KG1 (cell line): ENCODE measurements at places on chromosomes 11 and 22.
A peak's percentile ranks its signal among the peaks of the same experiment; 100 is the strongest.

DNA sequence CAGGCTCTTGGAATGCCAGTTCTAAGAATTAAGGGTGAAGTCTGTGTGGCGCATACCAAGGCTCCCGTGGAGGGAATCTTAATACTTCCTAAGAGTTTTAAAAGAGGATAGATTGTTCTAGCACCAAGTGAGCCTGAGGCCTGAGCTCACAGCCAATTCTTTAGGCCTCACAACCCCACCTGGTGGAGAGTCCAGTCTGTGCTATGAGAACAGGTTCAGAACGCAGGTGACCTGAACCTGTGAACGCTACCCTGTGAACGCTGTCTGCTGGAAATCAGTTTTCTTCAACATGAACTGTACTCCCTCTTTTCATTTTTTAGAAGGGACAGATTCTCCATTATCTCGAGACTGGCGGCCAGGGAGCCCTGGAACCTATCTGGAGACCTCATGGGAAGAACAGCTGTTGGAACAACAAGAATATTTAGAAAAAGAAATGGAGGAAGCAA is 43.2 kb upstream of the DLAT start:
- peak; percentile 23 for DNase-seq

- no peak for DNase-seq
Observed at GRCh38 chr22:19962909-19963806, 21.5 kb upstream of the TXNRD2 start.

DNA sequence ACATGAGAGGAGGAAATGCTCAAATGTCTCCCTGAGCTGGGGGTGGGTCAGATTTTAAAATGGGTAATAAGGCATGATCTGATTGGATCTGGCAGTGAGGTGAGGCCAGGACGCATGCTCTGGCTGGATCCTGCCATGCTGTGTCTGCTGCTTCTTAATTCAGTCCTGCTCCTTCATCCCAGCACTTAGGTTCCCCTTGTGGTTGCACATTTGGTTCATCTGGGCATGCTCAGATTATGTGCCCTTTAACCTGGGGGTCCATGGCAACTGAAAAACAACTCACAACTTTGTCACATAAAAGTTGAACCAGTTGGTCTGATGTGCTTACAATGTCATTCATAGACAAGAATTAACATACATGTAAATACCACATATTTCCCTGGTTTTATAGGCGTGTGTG is 67.9 kb downstream of the PIWIL4 start:
- no peak for DNase-seq

GRCh38 chr11:94450048-94450447 is 43.6 kb downstream of the MRE11 start:
- no peak for DNase-seq

GRCh38 chr11:103683576-103683975 is 352.9 kb upstream of the DDI1 start:
- no peak for DNase-seq

DNA sequence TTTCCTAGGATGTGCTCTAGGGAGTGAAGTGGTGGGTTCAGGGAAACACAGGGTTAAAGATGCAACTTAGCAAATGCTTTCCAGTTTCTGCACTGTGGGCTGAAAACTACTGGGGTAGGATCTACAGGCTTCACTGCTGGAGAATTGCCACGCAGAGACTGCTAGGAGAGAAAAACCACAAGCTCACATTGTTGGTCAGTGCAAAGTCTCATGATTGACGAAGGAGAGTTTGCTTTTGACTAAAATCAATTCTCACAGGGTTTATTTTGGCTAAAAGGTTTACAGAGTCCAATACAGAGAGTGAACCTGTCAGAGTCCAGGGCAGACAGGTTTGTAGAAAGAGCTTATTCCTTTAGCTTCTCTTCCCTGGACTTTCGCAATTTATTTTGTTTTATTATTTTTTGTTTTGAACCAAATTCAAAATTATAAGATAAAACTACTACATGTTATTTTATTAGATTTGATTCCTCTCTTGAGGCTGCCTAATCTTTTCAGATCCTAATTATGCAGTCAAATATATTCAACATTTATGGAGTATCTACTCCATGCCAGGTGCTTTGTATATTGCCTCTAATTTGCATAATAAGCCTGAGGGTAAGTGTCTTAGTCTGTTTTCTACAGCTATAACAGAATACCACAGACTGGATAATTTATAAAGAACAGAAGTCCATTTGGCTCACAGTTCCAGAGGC is 64.7 kb downstream of the MTNR1B start:
- no peak for DNase-seq

- DNase-seq, result peak; percentile 20
Observed at GRCh38 chr11:17386331-17387084, 2.0 kb downstream of the KCNJ11 start.

DNA sequence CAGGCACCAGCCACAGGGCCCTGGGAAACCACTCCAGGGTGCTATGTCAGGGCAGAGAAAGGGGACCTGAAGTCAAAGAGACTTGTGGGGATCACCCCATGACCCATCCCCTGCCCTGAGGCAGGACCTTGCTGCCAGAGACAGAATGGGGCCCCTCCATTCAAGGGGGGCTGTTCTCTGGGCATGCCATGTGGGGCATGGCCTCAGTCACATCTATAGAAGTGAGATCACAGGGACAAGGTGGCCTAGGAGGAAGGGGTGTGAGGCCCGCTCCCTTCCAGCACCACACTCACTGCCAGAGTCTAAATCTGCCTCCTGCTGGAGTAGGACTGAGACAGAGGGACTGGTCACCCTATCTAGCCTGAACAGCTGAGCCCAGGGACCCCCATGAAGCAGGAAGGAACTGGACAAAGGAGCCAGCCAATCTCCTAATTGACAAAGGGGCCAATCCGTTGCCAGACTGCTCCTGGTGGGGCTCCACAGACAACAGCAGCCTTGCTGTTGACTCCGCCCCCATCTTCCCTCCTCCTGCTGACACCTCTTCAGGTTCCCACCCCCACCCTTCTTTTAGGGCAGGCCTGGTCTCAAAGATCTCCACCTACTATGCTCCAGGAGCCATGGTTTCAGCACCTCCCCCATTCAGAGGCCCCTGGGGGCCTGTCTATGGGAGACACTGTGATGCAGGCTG is 26.0 kb downstream of the NEAT1 start:
- no peak for DNase-seq

- DNase-seq, result no peak
Observed at GRCh38 chr11:8071616-8072581, 9.1 kb upstream of the TUB start.

DNA sequence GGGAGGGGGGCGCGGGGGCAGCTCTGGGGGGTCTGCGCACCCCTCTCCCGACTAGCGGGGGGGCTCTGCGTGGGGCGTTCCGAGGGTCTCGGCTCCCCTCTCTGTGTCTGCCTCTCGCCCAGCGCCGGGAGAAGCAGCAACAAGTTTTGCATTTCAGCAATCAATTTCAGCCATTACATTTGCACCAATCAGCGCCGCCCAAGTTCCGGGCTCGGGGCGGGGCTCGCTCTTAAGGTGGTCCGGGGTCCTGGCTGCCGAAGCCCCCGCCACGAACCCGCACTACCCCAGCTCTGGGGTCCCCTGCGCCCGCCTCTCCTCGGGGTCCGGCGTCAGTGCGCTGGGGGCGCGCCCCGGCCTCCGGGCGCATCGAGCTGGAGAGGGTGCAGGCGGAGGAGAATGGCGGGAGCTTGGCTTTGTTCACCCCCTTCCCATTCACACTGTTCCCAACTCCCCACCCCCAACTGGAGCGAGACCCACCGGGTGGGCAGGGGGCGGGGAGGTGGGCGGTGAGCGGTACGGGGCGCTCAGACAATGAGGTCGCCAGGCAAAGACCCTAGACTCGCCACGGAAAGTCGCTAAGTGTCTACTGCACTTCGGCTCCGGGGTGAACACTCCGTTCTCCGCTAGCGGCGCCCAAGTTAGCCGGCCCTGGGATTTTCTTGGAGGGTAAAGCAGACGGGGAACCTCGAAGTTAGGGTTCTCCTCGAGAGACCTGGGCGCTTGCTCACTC is at the start of gene MN1:
Gene MN1, minus strand, starts transcription at position 141 of the 730 bp plus-strand sequence. CDS start 1,213 bp downstream, outside the sequence.
- peak; percentile 74 for DNase-seq

GRCh38 chr11:1317993-1318392 is 8.6 kb upstream of the TOLLIP start:
- no peak for DNase-seq

DNA sequence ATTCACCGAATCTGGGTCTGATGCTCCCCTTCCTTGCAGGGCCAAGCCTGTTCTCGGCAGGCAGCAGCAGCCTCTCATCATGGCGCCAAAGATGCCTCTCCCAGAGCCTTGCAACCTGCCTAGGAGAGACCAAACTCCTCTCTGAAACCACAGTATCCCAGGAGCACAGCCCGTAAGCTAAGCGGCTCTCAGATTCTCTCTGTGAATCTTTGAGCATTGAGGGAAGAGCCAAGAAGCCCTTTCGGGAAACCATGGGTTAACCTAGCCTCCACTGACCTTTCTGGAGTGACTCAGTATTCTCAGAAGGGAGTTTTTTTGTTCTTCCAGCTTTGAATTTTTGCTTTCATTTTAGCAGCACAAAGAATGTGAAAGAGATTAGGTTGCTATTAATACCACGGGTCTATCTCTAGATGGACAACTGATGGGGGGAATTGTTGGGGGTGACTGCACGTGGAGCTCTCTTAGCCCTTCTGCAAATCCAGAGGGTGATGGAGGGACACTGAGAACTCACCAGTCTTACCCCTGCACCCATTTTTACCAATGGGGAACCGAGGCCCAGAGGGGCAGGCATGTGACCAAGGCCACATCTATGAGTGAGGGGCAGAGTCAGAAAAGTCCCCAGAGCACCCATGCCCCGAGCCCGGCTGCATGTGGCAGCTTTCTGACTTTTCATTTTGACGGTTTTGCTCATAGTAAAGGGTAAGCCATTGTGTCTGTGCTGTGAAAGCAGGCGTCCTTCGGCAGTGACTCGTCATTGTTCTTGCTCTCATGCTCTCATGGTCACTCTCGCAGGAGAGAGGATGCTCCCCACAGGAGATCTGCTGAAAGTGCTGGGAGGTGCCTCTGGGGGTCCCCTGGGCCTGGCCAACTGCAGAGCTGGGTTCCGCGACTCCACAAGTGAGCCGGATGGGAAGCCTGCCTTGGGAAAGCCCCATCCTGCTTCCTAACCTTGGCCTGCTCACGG is 36.0 kb downstream of the IRAG1 start:
- DNase-seq, result no peak

- no peak for DNase-seq
Observed at GRCh38 chr11:118998822-118999221, 884 bp downstream of the CENATAC start.

DNA sequence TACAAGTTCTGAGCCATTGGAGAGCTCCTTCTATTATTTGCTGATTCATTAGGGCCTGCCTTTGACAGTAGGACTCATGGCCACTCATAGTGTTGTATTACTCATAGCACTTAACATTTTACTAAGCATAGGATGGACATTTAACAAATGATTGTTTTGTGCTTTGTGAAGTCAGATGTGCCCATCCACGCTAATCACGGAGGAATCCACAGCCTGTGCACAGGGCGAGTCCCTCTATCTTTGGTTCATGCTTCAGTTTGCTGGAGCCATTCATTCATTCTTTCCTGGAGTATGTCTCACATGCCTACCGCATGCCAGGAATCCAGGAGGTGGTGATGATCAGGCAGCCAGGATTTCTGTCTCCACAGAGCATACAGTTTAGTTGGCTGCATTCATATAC is 254.1 kb downstream of the NTM start:
- DNase-seq, result no peak

- no peak for DNase-seq
Observed at GRCh38 chr11:68383976-68384501, 71.6 kb downstream of the LRP5 start.

- peak; percentile 53 for DNase-seq
Observed at GRCh38 chr11:108593214-108593922, at the start of gene EXPH5. Gene EXPH5 (minus strand): TSS chr11:108593768. CDS start chr11:108593536, 232 bp downstream.

DNA sequence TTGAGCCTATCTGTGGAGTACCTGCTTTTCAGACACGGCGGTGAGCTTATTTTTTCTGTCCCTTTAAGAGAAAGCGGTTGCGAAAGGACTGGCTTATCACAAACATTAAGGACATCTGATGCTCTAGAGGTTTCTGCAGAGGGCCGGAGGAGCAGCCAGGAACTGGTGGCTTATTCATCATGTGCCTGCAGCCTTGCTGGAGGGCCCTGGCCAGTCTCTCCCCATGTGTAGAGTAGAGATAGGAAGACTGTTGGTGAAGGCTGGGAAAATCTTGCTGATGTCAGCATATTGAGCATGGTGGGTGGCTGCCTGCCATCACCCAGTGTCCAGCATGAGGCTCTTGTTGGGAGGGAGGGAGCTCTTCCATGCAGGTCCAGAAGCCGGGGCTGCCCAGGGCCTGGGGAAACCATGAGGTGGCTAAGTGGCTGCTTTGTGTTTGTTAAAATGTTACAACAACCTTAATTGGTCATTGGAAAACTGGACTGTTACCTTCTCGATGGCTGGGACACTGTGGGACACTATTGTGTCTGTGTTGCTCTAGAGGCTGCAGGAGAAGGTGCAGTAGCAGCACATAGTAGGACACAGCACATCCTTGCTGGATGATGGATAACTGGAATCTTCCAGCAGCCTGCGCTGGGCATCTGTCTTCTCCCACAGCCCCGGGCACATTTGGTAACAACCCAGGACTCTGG is 54.3 kb downstream of the TSPAN18 start:
- no peak for DNase-seq

DNA sequence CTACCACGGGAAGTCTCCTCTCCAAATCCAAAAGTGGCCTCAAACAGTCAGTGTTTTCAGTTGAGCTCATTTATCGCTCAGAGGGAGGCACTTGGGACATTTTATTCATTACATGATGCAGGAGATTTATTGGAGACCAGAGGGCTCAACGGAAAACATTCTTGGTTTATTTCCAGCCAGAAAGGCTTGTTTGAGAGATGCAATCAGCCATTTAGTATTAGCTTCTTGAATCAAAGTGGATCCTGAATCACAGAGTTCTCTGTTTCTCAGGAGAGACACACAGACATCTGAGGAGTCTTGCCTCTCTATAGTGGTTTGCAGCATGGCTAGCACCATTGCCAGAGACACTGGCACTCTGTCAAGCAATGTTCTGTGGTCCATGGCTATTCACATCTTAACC is 31.5 kb downstream of the CD44 start:
- DNase-seq, result no peak

GRCh38 chr11:94310191-94310875 is 6.0 kb downstream of the IZUMO1R start:
- no peak for DNase-seq

- no peak for DNase-seq
Observed at GRCh38 chr11:7575841-7576725, 62.3 kb downstream of the PPFIBP2 start.

DNA sequence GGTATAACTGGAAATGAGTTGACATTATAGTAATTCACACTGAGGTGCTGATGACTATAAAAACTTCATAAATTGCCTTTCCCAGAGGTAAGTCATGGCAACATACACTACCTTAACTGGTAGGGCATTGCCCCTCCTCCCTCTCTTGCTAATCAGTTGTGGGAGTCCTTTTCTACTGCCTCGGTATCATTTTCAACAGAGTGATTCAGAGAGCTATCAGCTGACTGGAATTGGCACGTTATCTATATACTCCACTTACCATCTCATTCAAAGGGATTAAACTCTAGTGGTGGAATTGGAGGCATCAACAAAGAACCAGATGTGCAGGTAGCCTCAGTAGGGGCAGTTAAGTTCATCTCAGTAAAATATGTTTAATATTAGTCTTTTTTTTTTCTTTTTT is 8.0 kb upstream of the NUP160 start:
- no peak for DNase-seq
